Omental fat pad (tissue), 4 donors: ENCODE measurements at places on chromosomes 7 and 10.

DNA sequence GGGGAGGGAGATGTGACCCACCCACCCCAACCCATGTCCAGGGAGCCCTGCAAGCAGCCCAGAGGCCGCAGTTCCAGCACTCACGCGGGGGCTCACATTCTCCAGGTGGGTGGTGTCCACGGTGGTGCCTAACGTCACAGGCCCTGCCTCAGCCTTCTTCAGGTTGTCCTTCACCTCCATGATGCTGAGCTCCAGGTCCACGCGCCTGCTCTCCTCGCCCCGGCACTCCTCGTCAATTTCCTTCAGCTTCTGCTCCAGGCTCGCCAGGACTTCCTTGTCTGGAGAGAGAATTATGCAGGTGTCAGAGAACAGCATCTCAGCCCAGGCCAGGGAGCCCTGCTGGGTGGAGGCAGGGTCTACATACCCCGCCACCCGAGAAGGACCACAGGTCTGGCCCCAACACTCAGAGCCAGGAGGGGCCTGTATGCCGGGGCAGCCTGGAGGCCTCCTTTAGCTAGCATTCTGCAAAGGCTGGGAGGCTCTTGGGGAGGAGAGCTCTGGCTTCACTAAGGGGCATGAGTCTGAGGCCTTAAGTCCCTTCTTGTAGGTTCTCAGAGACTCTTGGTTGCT, 58.2 kb downstream of the VWA2 start:
- DNase-seq: no peak

DNA sequence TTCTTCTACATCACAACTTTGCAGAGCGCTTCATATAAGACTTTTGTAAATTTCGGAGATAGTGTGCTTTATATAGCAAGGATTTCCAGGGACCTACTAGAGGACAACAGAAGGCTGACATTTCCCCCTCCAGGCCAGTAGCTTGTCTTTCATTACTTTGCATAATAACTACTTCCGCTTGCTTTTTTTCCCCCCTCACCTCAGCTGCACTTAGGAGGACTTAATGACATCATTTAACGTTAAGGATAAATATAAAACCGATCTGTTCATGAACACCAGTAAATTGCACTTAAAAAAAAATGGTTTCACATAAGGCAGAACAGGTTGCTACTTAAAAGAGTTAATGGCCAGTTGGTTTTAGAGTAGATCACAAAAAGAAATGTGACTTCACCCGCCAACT, 172.3 kb downstream of the AUTS2 start:
- DNase-seq: no peak

DNA sequence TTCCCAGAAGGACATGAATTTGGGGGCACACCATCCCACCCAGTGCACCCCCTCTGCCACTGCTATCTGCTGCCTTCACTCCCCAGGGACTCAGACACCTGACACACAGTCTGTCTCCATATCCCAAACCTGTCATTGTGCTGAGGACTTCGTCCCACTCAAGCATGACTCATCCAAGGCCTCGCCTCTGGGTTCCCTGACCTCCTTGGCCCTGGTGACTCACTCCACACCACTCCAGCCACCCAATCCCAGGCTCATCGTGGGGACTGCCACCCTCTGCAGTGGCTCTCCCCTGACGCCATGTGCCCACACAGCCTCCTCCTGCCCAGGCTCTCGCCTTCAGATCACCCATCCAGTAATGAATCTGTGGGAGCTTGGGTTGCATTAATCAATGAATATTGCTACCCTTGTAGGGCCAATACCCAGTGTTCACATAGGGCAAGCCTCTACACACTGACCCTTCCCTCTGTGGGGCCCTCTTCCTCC, 6.6 kb upstream of the INSIG1 start:
- DNase-seq: no peak

DNA sequence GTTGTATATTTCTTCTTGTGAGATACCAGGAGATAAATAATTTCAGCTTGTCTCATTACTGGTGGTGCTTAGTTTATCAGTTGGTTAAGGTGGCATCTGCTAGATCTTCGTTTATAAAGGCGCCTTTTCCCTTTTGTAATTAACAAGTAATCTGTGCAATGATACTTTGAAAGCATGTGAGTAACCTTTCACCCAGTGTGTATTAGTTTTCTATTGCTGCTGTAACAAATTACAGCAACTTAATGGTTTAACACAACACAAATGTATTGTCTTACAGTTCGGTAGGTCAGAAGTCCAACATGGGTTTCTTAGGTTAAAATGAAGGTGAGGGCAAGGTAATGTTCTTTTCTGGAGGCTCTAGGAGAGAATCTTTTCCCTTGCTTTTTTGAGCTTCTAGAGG, 30.5 kb downstream of the KAT6B start:
- DNase-seq: no peak

GRCh38 chr7:100053215-100053614, 3.6 kb downstream of the ZSCAN21 start:
- DNase-seq: no peak

DNA sequence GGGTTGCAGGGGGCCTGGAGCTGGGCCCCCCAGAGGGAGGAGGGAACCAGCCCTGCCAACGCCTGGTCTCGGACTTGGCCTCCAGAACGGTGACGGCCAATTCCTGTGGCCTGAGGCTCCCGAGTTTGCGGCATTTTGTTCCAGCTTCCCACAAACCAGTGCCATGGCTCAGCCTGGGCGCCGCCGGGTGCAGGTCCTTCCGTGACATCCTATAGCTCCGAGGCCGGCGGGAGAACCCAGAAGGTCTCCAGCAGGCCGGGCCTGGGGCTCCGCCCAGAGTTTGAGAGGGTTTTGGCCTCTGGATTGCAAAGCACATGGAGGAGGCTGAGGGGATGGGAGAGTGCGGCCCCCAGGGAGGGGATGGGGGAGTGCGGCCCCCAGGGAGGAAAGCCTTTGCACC, 92.6 kb downstream of the UNCX start:
- no peak for DNase-seq

DNA sequence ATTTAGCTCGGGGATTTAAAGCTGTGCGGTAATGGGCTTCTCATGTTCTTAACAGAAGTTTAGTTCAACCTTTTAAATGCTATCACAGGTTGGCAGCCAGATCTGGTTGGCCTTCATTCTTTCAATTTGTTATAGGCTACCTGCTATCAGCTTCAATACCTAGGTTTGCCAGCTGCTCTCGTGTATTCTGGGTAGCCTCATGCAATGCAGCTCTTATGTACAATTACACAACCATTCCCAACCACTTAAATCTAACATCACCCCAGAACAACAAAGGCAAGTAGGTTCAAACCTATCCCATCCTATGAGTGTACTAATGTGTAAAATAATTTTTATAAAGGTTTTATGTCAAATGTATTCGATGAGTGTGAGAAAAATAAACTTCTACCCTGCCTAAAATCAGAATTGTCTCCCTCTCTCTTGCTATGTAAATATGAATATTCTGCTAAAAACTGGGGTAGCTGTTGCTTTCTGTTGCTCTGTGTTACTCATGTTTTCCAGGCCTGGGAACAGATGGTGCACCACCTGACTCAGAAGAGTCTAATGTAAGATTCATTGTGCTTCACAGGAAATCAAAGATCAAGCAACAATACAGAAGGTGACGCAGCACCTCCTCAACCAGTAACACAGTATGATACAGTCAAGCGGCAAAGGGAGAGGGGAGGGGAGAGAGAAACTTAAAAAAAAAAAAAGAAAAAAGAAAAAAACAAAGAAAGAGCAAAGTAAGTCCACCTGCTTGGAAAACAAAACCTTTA, 188.6 kb downstream of the ETV1 start:
- no peak for DNase-seq

DNA sequence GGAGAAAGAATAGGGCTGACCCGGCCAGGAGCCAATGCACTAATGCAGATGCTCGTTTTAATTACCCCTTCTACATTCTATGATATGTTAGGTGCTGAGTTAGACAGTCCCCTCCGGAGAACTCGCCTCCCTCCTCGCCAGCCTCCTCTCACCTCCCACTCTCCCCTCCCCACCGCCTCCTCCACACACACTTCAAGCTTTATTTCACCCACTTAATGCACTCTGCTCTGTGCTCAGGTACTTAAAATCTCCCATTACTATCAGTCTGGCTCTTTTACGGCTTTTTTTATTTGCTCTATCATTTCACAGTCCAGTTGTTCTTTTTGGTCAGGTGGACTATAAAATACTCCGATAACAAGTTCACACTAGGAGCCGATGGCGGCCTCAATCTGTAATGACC, 231.6 kb downstream of the TEX36 start:
- DNase-seq: no peak

DNA sequence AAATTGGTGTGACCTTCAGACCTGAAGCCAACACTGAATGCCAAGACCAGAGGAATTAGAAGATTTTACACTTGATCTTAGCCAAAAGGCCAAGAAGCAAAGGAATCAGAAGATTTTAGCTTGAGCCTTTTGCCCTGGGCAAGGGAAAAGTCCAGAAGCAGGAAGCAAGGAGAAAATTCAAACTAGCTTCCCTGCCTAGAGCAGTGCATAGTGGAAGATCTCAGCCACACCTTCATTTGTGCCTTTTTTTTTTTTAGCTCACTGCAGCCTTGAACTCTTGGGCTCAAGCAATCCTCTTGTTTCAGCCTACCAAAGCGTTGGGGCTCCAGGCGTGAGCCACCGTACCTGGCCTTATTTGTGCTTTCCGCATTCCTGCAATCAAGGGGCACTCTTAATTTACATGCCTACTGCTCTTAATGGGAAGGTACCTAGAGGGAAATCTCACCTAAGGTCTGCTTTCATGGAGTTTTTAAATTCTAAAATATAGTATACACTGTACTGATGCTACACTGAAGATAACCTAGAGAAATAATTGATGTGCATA, 8.3 kb upstream of the PIP4K2A start:
- DNase-seq: no peak

DNA sequence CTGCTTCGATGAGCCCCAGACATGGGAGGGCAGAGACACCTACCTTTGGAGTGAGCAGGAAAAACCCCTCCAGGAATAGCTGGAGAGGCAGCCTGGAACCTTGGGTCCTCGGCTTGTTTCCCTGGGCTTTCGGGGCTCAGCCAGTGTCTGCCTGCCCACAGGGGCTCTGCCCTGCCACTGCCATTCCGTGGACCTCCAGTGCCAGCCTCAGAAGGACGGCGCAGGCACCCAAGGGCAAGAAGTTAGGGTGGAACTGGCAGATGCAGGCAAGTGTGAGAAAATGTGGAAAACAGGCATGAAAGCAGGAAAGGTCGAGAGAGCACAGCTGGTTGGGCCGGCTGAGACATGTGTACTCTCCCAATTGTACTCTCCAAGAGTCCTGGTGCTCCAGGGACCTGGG, 281.5 kb downstream of the GRID1 start:
- DNase-seq: no peak

- DNase-seq: no peak
Observed at GRCh38 chr7:55515569-55516279, 56.6 kb downstream of the VOPP1 start.

DNA sequence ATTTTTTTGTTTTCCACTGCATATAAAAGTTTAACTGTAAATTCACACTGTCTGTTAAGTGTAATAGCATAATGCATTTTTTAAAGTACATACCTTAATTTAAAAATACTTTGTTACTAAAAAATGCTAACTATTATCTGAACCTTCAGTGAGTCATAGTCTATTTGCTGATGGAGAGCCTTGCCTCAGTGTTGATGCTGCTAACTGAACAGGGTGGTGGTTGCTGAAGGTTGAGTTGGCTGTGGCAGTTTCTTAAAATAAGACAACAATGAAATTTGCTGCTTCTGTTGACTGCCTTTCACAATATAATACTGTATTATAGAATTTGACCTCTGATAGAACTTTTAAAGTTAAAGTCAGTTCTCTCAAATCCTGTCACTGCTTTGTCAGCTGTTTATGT, 72.3 kb upstream of the GATAD1 start:
- DNase-seq: no peak

DNA sequence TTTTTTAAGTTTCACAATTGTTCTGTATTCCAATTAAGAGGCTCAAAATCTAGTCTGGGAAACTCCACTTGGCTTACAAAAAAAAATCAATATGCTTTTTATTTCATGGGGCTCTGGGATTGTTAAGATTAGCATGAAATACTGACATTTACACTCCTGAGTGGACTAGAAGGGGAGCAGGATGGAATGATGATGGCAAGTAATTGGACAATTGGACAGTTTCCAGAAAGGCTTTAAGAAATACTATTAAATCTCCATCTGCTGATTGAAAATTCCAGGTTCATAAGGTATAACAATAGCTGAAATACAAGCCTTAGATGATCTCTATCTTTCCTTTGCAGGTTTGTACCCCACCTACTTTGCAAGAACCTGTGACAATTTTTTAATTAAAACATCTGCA, 184.4 kb downstream of the LRRTM3 start:
- DNase-seq: no peak

GRCh38 chr7:11243739-11244138, 270.1 kb downstream of the PHF14 start:
- DNase-seq: no peak

- DNase-seq: no peak
Observed at GRCh38 chr7:53473371-53473770, 437.9 kb downstream of the POM121L12 start.

DNA sequence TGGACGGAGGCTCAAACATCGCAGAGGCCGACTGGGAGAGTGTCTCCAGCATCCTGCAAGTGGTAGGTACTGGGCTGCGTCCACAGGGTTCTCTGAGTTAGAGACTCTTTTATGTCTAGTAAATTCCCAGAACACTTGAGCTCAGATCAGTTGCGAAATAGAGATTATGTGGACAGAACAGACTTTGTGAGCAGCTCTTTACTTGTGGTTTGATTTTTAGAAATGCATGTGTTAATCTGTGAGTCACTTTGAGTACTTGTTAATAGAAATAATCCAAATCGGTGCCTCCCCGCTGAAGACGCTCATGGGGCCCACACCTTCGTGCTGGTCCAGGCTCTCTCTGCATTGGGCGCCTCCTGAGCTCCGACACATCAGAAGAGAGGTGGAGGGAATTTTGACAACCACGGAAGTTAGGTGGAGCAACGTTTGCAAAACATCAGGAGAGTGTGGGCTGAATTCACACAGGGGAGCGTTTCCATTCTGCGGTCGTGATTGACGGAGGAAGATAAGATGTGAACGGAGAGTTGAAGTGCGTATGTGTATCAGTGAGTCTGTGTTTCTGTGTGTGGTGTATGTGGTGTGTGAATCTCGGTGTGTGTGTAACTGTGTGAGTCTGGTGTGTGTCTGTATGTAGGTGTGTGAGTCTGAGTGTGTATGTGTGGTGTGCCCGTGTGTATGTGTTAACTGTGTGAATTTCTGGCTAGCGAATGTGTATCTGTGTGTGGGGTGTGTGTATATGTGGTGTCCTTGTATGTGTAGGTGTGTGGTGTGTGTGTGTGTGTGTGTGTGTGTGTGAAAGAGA, 32.1 kb downstream of the PFKP start:
- DNase-seq: no peak

GRCh38 chr7:70975754-70976153, 156.2 kb upstream of the GALNT17 start:
- DNase-seq: no peak

DNA sequence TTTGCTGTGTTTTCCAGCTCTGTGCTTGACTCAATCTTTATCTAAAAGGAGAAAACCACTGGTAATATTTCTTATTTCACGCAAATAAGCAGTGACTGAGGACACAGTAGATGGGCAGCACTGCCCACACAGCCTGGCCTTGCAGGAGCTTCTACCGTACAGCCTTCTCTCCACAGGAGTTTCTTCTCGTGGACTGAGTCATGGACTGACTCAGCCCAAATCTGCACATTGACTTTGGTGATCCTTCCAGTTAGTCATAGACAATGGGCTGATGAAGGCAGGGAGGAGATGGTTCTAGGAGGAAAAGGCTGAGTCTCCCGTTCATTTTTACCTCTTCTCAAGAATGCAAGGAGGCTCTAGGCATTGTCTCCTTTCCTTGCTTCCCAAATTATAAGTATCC, 200.7 kb downstream of the RAPGEF5 start:
- no peak for DNase-seq
